ENCODE measurements at places on chromosomes 1 and 21.

GRCh38 chr1:117657031-117657430, 51.2 kb downstream of the TENT5C start:
- peak; percentile 55 for DNase-seq

- DNase-seq = no peak
These were observed 261.3 kb upstream of the ESRRG start for GRCh38 chr1:216984536-216984935.

DNA sequence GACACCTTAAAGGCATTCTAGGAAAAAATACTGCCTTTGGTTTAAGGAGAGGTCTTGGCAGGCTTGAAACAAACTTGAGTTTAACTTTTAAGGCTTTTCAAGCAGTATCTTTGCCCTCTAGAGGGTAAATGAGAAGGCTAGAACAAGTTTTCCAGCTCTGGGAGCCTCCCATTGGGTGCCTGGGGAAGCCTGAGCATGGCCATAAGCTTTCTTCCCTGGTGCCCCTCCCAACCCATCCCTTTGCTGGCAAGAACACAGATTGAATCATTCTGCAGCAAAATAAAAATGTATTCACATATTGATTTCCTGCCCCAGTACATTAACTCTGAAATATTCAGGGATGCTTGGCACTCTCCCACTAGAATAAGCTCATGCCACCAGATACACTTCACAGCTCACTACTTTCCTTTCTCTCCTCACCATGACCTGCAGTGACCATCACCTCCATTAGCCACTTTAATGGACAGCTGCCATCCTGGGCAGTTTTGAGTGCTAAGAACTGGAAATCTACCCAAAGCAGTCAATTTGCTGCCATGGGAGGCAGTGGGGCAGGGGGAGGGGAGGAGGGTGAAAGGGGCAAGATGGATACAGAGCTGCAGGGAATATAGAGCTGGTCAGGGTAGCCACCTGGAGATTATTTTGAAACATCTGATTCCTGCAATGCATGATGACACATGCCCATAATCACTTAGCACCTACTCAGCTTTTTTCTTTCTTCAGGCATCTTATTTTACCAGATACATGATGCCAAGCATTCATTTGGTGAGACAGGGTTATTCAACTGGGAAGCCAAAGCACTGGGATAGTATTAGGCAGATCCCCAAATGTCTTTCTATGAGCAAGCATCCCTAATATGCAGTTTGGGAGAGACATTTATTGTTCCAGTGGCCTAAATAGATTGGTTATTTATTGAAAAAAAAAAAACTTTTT, 140.6 kb downstream of the SYT2 start:
- no peak for DNase-seq

- no peak for DNase-seq
These were observed 13.4 kb downstream of the TMEM9 start for GRCh38 chr1:201140941-201141260.

DNA sequence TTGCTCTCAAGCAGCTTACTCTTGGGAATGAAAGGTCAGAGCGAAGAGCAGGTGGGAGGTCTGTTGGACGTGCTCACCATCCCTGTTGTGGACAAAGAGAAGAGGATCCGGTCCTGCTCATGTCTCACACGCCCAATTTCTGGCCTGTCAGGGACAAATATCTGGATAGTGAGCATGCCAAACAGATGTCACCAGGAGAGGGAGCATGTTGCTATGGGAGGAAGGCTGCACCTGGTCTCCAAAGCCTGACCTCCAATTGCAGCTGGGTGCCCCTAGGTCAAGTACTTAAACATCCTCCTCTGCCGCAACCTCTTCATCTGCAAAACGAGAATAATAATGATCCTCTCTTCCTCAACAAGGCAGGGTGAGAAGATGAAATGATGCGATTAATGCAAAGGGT, 53.4 kb downstream of the DMRTA2 start:
- DNase-seq = peak; percentile 32

DNA sequence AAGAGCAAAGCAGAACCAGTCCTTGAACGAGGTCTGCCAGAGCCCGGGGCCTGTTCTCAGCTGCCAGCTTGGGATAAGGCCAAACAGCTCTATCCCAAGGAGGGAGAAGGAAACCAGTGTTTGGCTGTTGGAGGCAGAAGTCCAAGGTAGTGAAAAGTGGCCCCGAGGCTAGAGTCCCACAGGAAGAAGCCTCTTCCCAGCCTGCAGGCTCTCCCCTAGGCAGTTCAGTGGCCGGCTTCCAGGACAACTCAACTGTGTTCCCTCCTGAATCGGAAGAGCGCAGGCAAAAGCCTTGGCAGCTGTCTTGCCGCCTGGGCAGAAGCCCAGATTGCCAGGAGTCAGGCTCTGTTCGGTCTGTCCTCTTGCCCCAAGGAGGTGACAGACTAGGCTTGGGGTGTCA, 19.3 kb downstream of the QSOX1 start:
- no peak for DNase-seq

DNA sequence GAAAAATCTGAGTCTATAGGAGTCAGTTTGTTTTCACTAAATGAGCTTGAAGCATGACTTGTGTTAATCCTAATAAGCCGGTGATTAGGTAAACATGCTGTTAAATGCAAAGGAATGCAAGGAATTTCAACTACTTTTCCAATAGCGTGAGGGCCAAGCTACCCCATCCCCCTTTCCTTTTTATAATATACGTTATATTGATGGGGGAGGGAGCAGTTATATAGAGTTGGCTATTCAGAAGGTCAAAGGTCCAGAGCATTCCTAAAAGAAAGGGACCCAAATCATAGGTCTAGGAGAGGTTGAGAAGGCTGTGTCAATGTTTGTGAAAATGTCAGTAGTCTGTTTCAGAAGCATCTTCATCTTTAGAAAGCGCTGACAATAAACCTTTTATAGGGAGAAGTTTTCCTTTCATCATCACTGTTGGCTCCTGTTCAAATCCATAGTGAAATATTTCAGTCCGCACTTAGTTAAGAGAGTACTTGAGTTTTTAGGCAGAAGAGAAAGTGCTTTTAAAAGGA, 3.8 kb downstream of the CCN1 start:
- no peak for DNase-seq

DNA sequence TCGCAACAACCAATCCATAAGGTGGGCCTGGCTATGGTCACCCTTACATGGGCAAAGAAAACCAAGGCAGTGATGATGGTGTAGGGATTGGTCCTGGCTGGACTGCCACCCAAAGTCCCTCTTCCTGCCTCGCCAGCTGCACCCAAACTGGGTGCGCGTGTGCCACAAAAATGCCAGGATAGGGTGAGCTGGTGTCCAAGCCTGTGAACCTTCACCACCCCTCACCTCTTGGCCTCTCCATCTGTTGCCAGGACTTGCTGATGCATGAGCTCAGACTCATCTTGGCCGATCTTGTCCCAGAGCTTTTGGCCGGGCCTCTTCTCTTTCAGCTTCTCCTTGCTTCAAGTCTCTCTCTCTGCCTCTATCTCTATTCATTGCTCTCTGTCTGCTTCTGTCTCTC, 41.8 kb downstream of the FOXD2 start:
- DNase-seq = no peak

- no peak for DNase-seq
These were observed 67.7 kb upstream of the RGS2 start for GRCh38 chr1:192741095-192741494.

- no peak for DNase-seq
These were observed 14.4 kb downstream of the ARMH1 start for GRCh38 chr1:44688760-44689446.

GRCh38 chr1:111449703-111450017, 396 bp downstream of the ATP5PB start:
- no peak for DNase-seq

- DNase-seq = no peak
These were observed 8.2 kb downstream of the IFFO2 start for GRCh38 chr1:18948048-18948912.

- DNase-seq = no peak
These were observed 620.2 kb downstream of the PLPP3 start for GRCh38 chr1:55959136-55959548.

DNA sequence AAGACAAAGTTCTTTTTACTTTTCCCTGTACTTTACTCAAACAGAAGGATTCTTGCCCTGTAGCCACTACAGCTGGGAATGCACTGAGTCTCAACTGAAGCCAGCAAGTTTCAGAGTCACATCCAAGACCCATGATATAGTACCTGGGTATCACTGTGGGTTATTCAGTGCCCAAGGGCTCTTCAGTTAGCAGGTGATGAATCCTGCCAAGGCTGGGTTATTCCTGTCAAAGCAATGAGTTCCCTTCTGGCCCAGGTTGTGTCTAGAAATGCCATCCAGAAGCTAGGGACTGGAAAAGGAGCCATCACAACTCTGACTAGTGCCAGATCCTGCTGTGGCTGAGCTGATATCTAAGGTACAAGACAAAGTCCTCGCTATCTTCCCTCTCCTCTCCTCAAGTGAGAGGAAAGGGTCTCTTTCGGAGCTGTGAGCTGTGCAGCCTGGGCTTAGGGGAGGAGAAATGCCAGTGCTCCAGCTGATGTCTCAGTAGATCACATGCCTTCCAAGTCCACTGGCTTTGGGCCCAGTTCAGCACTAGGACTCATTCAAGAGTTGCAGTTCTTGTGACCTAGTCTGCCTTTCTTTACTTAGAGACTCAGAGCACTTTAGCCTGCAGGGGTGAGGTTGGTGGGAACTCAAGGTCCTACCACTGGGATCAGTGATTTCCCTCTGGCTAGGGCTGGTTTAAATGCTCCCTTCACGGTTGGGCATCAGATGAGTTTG, 369.4 kb downstream of the TBX15 start:
- DNase-seq = no peak

GRCh38 chr1:107450899-107451664, 310.2 kb downstream of the NTNG1 start:
- DNase-seq = no peak

- no peak for DNase-seq
These were observed 476 bp downstream of the AXDND1 start for GRCh38 chr1:179366093-179366800.

DNA sequence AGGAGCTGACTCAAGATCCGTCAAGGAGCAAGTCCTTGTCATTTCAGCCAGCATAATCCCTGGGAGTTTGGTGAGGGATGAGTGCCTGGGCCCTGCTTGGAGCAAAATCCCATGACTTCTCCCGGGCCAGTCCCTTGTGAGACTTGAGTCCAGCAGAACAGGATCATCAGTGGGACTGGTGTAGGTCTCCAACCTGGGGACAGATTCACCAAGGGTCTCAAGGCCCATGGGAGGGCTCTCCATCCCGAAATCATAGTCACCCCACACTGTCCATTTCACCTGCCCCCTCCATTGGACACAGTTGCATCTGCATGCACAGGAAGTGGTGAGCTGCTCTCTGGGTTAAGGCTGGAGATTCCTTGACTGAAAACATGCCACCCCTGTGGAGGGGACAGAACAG, 178.2 kb downstream of the FOXD2 start:
- DNase-seq = no peak

- no peak for DNase-seq
These were observed 19.8 kb downstream of the ERRFI1 start for GRCh38 chr1:8006037-8006963.

DNA sequence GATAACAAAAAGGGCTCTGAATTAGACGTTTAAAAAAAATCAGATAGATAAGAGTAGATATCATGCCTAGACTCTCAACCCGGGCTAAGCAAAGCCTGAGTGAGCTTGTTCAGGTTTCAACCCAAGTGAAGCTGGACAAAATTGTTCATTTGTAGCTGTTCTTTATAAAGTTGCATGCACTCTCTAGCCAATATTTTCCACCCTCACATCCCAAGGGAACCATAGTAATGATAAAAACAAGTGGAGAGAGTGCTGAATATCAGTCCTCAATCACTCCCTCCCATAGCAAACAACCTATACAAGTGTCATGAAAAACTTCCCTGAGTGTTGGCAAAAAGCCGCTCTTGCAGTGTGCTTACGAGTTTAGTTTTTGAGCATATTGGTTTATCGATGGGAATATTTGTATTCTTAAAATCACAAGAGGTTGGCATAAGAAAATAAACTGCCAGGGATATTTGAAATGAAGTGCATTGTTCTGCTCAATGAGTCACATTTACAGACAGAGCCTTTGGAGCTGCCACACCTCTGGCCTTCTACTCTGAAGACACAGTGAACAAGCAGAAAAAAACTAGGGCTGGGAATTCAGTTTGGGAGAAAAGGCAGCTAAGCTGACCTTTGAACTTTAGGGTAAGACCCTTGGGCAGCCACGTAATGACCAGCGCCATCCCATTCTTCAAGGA, 2.2 kb upstream of the CLCA2 start:
- no peak for DNase-seq

GRCh38 chr1:101980974-101981373, 15.8 kb downstream of the OLFM3 start:
- no peak for DNase-seq

DNA sequence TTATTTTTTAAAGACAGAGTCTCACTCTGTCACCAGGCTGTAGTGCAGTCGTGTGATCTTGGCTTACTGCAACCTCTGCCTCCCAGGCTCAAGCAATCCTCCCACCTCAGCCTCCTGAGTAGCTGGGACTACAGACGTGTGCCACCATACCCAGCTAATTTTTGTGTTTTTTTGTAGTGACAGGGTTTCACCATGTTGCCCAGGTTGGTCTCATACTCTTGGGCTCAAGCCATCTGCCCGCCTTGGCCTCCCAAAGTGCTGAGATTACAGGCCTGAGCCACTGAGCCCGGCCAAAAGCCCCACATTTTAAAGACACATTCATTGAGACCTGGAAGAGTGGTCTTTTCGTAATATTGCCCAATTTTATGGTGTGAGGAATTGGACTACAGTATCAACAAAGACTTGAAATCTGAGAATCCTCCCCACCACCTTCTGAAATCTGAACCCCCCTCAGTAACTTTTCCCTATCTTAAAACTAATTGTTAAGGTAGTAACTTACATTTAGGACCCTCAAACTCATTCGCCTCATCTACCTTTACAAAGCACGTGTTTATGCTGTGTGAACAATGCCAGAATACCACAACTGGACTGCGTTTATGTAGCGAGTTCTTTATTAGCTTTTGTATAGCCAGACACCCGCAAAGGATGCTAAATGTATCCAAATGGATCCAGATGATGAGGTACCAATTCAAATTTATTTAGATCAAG, 2.7 kb downstream of the ERRFI1 start:
- no peak for DNase-seq

GRCh38 chr1:166588741-166589140, 250.5 kb upstream of the POGK start:
- DNase-seq = no peak

DNA sequence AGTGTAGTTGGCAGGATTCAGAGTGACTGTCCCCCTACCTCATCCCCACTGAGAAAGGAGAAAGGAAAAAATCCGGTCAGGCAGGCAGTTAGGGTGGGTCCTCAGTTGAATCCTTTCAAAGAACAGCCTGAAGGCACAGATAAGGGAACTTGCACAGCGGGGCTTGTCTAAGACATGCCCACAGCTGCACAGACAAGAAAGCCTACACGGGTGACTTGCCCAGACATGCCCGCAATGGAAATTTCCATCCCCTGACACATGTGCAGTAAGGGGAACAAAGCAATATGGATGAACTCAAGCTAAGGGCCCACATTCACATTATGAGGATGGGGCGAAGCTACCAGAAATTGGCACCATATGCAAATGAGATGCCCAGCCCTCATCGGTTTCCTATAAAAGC, 82.5 kb downstream of the DESI2 start:
- peak; percentile 46 for DNase-seq

GRCh38 chr1:168279253-168279652, 1.4 kb upstream of the TBX19 start:
- no peak for DNase-seq

- no peak for DNase-seq
These were observed 105.0 kb downstream of the SIM2 start for GRCh38 chr21:36803816-36804439.

Data from WERI-Rb-1 (cell line).